ENCODE measurements at places on chromosomes 12 and 14.

DNA sequence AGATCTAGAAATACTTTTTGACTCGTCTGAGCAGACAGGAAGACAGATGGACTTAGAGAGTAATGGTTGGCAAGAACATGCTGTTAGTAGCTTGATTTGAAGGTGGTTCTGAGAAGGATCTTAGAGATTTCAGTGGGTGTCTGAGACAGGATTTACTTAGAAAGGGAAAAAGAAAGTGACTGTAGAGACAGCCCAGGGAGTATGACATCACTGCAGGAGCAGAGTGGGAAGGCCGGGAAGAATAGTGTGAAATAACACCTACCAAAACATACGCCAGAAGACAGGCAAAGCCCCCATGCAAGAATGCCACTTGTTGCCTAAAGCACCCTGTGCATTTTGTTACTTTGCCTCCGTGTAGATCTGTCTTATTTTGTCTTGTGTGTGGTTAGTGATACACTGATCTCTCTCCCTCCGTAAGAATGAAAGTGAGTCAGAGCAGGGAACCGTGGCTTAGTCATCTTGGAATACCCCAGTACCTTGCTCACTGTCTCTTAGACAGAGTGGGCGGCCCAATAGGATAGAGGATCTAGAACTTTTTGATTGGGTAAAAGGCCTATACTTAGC is 161.3 kb upstream of the IFNG-AS1 start:
- DNase-seq: no peak

DNA sequence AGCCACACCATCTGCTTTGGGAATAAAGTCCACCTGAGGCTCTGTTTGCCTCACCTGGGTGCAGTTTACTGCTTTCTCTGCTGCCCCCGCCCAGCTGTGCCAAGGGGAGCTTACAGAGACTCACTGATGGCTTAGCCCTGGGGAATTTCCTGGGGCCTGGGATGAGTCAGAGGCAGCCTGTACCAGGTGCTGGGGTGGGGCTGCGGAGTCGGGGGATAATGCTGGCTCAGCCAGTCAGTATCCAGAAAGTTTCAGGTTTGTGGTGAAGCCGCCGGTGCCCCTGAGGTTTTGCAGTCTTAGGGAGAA is 22.3 kb downstream of the PLEKHG3 start:
- DNase-seq: no peak

- DNase-seq: no peak
Observed at GRCh38 chr12:54497883-54498282, 331 bp downstream of the NCKAP1L start.

- DNase-seq: no peak
Observed at GRCh38 chr12:22054155-22054554, 8.1 kb downstream of the CMAS start.

- no peak for DNase-seq
Observed at GRCh38 chr12:39448038-39448437, 5.1 kb upstream of the KIF21A start.

- DNase-seq: no peak
Observed at GRCh38 chr12:115661112-115661511, 616.4 kb downstream of the MED13L start.

DNA sequence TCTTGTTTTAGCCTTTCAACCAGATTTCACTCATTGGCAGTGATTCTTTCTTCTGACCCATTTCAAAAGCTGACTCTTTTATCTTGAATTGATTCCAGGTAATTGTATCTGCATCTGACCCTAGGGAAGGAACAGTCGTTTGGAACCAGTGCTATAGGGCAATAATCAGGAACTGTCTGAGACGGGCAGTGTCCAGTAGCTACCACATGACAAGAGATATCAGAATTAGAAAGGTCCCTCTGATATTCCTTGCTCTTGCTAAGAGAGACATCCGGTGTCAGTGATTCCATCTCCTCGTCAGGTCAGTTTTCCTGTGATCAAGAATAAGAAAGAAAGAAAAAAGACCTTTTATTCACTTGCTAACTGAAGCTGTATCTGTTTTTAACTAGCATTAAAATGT is 47.8 kb upstream of the PDE3A start:
- no peak for DNase-seq

Data from left lobe of liver (tissue), 2 donors.